ENCODE measurements at places on chromosomes 12 and 14.
A peak's percentile ranks its signal among the peaks of the same experiment; 100 is the strongest.

DNA sequence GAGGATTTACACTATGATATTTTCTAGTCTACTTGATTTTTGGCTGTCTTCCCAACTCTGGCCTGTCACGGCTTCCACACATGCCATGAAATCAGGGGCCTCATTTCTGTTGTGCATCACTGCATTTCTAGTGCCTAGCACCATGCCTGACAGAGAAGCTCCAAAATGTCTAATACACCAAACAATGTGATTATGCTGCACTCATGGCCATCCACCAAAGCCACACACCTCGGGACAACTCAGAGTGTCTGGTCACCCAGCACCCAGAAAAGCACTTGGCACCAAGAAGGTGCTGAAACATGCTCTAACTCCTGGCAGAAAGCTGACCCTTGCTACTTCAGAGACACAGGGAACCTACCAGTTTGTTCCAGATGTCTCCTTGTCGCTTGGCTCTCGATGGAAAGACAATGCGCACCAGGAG is 11.3 kb downstream of the GCN1 start:
- DNase-seq = no peak

DNA sequence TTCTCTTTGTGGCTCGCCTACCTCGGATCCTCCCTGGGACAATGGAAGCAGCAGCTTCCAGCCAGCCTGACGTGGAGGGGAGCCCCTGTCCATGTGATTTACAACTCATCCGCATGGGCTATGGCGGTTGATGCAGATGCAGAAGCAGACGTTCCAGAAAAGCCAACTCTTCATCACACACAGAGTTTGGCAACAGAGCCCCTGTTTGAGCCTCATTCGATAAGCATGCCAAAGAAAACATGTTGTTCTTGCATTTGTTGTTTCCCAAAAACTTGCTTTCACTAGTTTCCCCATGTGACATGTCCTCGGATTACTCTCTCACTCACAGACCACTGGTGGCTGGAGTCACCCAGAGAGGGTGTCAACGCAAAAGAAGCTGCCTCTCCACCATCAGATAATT is 16.4 kb upstream of the TC2N start:
- DNase-seq = peak; percentile 76

DNA sequence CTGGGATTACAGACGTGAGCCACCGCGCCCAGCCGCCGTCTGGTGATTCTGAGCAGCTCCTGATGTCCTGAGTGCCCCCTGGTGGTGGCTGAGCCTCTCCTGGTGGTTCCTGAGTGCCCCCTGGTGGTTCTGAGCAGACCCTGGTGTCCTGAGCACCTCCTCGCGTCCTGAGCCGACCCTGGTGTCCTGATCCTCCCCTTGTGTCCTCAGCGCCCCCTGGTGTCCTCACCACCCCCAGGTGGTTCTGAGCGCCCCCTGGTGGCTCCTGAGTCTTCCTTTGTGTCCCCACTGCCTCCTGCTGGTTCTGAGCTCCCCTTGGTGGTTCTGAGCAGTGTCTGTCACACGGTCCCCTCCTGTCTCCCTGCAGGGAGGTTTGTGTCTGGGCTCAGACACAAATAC is 1304.9 kb downstream of the TMEM121 start:
- DNase-seq = peak; percentile 34

DNA sequence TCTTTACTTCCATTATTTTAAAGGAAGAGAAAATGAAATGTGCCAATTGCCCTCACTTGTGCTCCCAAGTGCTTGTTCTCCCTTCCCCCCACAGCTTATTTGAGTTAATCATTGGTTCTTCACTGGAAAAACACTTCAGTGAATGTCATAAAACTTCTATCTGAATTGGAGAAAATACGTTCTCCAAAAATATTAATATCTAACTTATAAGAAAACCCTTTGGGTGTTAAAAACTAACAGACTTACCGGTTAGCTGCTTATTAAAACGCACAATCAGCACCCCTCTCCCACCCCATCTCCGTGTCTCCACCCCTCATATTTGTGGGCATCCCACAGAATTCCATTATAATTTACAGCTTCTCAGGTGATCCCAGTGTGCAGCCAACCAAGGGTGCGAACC is 31.7 kb downstream of the PLEKHA5 start:
- no peak for DNase-seq

- DNase-seq = no peak
Observed at GRCh38 chr12:78149459-78149858, 318.8 kb downstream of the NAV3 start.

- no peak for DNase-seq
Observed at GRCh38 chr12:87074781-87075180, 818.6 kb upstream of the MGAT4C start.

GRCh38 chr14:77067632-77068516 is 30.2 kb upstream of the CIPC start:
- peak; percentile 83 for DNase-seq

DNA sequence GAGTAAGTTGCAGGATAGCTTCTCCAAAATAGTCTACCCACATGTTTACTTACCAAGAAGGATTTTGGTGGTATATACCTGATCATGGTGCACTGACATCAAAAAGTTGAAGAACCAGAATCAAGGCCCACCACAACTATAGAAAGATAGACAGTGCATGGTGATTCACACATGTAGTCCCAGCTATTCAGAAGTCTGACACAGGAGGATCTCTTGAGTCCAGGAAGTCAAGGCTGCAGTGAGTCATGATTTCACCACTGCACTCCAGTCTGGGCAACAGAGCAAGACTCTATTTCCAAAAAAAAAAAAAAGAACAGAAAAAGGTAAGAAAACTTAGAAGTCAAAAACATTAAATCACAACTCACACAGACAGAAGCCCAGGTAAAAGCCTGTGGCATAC is 422.2 kb upstream of the FOXG1 start:
- DNase-seq = no peak

DNA sequence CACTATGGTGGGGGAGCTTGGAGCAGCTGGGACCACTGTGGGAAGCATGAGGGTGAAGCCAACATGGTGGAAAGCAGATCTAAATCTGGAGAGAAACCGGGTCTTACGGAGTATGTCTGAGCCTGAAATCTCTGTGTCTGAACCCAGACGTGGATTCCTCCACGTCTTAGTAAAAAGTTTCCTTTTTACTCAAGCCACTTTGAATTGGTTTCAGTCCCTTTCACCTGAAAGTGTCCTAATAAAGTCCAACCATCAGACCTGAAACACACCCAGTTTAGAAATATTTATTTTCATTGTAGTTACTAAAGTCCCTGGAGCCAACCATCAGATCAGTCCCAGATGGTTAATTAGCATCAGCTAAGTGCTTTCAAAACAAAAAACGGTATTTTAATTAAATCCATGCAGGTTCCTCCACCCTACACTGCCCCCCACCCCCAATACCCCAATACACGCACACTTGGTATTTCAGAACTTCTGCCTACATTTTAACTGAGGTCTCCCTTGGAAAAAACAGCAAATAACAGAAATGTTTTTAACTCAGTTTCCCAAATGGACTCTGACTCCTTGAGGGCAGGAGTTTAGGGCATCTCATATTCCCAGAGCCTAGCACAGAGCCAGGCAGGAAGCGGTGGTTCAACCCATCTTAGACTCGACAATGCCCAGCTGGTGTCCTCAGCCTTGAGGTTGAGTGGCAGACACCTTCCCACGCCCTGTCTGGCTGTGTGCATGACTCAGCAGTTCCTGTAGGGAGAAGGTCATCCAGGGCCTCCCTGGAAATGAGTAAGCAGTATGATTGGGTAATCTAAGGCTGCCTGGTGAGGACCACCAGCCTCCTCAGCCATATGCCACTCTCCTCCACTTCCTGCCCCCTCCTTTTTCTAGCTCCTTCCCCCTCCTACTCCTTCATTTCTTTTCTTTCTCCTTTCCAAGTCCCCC is 175.8 kb downstream of the TTC8 start:
- DNase-seq = peak; percentile 27

GRCh38 chr14:102883089-102883541 is 39.3 kb upstream of the AMN start:
- DNase-seq = no peak

GRCh38 chr14:54566410-54567223 is at the start of gene SAMD4A:
Gene SAMD4A (plus strand): TSS chr14:54567128. CDS start chr14:54567917, 789 bp downstream.
- DNase-seq = peak; percentile 91

DNA sequence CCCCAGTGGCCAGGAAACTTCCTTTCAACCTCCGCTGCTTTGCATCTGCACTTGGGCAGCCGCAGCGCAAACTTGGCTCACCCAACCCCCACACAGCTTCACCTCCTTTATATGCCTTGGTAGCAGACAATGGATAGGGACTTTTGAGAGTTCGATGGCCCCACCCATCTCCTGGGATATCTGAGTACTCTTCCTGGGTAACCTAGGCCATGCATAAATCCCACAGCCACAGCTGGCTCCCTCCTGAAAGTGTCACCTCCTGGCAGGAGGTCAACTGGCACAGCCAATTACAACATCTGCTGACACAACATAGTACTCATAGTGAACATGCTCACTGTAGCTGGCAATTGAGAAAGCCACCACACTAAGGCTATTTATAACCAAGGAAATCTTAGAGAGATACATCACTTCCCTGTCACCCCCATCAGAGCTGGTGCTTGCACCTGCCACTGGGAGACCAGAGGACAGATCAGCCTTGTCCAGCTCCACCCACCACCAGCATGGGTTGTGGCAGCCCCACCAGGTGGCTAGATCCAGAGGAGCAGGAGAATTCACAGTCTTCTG is 410.0 kb downstream of the SYT1 start:
- no peak for DNase-seq

DNA sequence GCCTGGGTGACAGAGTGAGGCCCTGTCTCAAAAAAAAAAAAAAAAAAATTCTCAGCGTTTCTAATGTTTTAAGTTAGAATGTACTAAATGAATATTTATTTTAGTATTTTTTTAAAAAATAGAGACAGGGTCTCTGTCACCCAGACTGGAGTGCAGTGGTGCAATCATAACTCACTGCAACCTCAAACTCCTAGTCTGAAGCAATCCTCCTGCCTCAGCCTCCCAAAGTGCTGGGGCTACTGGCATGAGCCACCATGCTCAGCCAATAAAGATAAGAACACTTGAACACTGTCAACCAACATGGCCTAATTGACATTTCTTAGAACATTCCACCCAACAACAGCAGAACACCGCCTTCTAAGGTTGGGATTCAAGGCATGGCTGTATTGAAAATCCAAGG is 5.1 kb upstream of the DYNC1H1 start:
- DNase-seq = no peak

DNA sequence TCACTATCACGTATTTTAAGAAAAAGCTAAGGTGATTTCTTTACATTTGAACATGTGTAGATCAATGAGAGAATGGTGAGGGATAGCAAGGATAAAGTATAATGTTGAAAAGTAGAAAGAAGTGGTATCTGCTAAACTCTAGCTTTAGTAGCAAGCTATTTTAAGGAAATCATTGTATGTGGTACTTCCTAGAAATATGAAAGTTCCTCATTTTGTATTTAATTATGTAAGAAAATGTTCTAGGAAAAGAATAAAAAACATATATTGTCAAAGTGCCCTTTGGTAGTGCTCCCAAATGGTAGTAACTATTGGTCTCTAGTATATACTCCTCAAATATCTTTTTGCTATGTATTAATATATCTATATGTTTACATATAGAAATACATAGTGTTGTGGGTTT is 35.7 kb downstream of the RAB21 start:
- DNase-seq = no peak

DNA sequence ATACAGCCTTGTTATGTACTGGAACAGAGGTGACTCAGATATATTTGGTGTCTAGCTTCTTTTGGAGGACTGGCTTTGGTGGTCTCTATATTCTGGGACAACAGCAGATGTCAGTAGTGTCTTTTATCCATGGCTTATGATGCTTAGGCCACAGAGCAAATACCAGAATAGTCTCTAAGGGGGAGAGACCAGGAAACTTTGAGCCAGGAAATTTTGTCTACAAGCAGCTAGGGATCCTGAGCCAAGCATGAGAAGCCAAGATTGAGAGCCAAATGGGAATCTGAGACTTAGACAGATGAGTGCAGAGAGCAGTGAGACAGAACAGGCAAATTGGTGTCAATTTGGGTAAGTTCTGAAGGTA is 28.4 kb upstream of the PTPRR start:
- DNase-seq = no peak

DNA sequence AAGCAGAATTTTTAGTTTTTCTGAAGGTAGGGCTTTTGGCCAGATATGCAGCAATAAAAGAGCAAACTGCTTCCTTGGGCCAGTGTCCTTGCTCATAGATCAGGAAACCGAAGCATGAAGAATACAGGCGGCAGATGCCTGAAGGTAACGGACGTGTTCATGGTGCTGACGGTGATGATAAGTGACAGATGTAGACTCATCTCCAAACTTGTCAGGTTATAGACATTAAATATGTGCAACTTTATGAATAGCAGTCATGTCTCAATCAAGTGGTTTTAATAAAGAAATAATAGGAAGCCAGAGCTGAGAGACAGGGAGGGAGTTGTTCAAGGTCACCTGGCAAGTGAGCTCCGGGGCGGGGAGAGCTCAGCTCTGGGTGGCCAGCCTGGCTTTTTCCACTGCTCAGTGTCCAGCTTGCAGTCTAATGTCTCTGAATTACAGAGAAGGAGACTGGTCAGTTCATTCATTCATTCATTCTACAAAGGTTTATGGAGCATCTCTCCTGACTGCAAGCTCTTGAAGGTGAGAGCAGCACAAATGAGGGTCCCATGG is 1.0 kb downstream of the SERPINA5 start:
- peak; percentile 54 for DNase-seq

- no peak for DNase-seq
Observed at GRCh38 chr12:71262466-71262865, 104.7 kb upstream of the TSPAN8 start.

DNA sequence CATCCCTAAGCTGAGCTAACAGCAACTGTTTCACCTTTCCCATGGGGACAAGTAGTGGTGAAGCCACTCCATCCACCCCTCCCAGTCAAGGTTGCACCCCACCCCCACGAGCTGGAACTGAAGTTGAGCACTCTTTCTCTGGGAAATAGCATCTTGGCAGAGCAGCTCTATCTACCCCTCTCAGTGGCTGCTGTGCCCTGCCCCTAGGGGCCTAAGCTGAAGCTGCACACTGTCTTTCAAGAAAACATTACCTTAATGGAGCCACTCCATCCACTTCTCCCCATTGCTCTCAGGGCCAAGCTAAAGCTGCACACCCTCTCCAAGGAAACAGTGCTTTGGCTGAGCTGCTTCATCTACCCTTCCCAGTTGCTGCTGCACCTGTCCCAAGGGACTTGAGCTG is 170.6 kb upstream of the CCDC196 start:
- no peak for DNase-seq

- DNase-seq = peak; percentile 80
Observed at GRCh38 chr14:92475451-92476187, 38.0 kb upstream of the RIN3 start.

- DNase-seq = no peak
Observed at GRCh38 chr14:24411443-24412389, 12.9 kb downstream of the NYNRIN start.

DNA sequence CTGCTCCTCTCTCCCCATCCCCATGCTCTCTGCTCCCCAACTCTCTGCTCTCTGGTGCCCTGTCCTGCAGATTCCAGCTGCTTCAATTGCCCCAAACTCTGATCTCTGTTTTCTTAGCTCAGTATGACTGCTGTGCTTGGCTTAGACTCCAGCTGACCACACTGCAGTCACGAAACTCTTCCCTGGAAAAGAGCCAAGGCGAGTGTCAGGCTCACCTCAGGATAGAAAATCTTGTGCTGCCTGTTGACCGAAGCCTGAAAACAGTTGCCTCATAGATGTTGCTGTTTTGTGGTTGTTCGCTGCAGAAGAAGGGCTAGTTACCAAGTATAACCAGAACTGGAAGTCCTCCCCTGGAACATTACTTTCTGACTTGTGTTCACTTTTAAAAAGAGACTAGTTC is 6.7 kb upstream of the STON2 start:
- no peak for DNase-seq

GRCh38 chr14:70254476-70254961 is 65.8 kb upstream of the SLC8A3 start:
- peak; percentile 61 for DNase-seq

All from left ventricle myocardium superior (tissue), 1 donor.